Breast epithelium (tissue), 4 donors: ENCODE measurements at places on chromosomes 12 and 14. TPM values are rescaled to one million over a fixed set of nuclear protein-coding genes. Genes with fewer than 3 reads are reported as not detected.

The SLC10A1 gene
- not detected for total RNA-seq

The COX8C gene
- not detected for total RNA-seq

The NPAS3 gene
- total RNA-seq = 4.0 TPM

The P2RX4 gene
- total RNA-seq = 86.9 TPM

The VRK1 gene
- total RNA-seq = 13.1 TPM

The TRIM9 gene
- total RNA-seq = 2.9 TPM

The PSMB5 gene
- total RNA-seq = 129 TPM

The ADGRD1 gene
- 47.5 TPM for total RNA-seq

The RHOJ gene
- total RNA-seq = 2.4 TPM

The SDS gene
- 12.0 TPM for total RNA-seq

The ACOT6 gene
- total RNA-seq = 0.16 TPM

The VRTN gene
- not detected for total RNA-seq

The GPD1 gene
- total RNA-seq = 4,731 TPM

The DCD gene
- not detected for total RNA-seq

The PCK2 gene
- 51.5 TPM for total RNA-seq

The C1R gene
- total RNA-seq = 582 TPM

The PTHLH gene
- total RNA-seq = 7.5 TPM

The LYZ gene
- total RNA-seq = 57.1 TPM

The RPGRIP1 gene
- 0.48 TPM for total RNA-seq

The CCNB1IP1 gene
- total RNA-seq = 78.3 TPM

The CD4 gene
- total RNA-seq = 29.0 TPM

The DLGAP5 gene
- total RNA-seq = 0.15 TPM

The SLCO1B1 gene
- total RNA-seq = not detected

The SLC16A7 gene
- 14.5 TPM for total RNA-seq

The CD69 gene
- 11.5 TPM for total RNA-seq

The ESRRB gene
- total RNA-seq = not detected

The GPR33 gene
- total RNA-seq = not detected
